Myocyte (in vitro differentiated cells): ENCODE measurements at places on chromosomes 12 and 14. TPM values are rescaled to one million over a fixed set of nuclear protein-coding genes. Genes with fewer than 3 reads are reported as not detected.

DNA sequence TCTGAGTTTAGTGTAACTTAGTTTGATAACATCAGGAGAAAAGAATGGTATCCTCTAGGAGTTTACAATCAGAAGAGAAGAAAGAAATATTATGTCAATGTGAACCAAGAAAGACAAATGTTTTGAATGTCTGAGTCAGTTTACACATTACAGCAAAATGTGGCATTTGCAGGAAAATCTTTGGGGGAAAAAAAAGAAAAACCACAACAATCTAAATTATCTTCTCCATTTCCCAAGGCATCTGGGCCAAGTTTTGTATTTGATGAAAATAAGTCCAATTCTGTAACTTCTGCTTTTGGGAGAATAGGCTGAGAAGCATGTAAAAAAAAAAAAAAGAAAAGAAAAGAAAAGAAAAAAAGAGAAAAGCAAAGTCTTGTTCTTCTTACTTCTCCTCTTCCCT lies 58.8 kb upstream of the FLRT2 start:
- peak; percentile 65 for DNase-seq

DNA sequence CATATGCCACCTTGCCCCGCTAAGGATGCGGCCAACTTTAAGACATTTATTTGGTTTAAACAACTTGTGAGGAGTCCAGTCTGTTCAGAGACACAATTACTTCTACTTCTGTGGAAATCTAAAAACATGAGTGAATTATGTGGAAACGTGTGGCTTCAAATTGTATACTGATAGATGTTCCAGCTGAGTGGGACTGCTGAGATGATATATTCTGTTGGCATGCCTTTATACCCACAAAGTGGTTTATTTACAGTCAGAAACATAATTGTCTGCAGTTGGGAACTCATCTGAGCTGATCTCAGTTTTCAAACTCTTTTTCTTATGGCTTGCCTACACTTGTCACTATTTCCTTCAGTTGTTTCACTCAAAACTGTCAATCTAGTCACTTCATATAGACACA lies 67.8 kb downstream of the FLRT2 start:
- no peak for DNase-seq

DNA sequence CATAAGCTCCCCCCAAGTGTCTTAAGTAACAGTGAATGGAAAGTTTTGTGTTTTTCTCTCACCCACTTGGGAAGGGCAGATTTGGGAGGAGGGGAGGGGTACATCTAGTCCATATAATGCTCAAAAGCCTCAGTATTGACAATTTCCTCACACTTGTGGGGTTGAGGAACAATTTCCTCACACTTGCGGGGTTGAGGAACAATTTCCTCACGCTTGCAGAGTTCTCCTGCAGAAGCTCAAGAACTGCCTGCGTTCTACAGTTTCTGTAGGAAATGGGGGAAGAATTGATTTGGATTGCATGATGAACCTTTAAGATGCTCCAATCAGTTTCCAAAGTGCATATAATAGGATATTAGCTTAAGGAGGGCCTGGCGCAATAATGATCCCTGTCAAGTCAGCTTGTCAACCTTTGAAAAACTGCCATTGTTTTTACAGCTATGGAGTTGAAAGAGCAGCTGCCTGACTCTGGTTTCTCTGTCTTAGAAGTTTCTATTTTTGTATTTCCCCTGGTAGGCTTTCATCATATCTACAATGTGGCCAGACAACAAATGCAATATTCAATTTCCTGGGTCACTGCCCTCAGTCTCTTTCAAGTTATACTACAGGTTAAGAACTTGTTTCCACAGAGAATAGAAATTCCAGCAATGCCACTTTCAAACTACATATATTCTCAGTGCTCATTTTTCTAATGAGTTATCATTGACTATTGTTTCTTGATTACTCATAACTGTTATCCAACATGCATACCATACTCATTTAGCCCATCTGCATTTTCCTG lies 66.5 kb downstream of the PLEKHG7 start:
- peak; percentile 83 for DNase-seq

- DNase-seq = no peak
Observed at GRCh38 chr12:82651489-82651888, 35.2 kb upstream of the TMTC2 start.

GRCh38 chr12:114476159-114476558 lies 70.2 kb upstream of the TBX5 start:
- no peak for DNase-seq

DNA sequence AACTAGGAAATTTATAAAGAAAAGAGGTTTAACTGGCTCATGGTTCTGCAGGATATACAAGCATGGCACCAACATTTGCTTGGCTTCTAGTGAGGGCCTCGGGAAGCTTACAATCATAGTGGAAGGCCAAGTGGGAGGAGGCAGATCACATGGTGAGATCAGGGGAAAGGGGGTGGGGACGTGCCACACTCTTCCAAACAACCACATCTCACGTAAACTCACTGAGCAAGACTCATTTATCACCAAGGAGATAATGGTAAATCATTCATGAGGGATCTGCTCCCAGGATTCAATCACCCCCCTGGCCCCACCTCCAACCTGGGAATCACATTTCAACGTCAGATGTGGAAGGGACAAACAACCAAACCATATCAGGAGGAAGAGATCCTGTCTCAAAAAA lies 35.8 kb downstream of the NUMB start:
- DNase-seq = no peak

DNA sequence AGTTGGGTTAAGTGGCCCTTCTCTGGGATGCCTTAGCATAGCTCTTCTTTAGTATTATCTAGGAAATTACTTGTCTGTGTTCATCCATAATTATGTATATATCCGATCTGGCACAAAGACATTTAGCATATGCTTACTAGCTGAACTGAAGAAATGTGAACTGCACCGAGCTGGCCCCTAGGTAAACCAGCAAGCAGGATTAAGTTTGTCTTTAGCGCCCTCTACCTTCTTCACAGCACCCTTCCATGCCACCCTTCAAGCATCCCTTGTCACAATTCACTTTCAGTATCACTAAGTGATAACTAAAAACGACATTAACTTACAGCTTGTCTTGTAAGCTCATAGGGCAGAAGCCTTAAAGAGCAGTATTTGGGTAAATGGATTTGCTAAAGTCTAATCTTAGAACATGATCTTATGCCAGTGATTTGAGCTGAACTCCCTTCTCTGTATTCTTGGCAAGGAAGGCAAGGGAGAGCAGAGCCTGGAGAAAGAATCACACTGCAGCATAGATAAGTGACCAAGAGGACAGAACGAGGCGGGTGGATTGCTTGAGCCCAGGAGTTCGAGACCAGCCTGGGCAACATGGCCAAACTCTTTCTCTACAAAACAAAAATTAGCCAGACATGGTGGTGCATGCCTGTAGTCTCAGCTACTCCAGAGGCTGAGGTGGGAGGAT lies 2.6 kb upstream of the HAL start:
- DNase-seq = peak; percentile 61

DNA sequence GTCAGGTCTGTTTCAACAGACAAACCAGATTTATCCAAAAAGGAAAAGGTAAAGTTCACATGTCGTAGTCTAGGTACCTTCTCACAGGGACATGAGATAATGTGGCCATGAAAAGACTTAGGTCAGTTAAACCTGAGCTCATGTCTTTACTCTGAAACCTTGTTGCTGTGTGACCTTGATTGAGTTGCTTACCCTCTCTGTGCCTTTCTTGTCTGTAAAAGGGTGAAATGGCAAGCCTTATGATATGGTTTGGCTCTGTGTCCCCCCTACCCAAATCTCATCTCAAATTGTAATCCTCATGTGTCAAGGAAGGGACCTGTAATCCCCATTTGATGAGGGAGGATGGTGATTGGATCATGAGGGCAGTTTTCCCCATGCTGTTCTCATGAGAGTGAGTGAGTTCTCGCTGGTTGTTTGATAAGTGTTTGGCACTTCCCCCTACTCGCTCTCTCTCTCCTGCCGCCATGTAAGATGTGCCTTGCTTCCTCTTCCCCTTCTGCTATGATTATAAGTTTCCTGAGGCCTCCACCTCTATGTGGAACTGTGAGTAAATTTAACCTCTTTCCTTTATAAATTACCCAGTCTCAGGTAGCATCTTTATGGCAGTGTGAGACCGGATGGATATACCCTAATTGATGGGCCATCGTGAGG lies 299.8 kb downstream of the ADGRD1 start:
- no peak for DNase-seq

DNA sequence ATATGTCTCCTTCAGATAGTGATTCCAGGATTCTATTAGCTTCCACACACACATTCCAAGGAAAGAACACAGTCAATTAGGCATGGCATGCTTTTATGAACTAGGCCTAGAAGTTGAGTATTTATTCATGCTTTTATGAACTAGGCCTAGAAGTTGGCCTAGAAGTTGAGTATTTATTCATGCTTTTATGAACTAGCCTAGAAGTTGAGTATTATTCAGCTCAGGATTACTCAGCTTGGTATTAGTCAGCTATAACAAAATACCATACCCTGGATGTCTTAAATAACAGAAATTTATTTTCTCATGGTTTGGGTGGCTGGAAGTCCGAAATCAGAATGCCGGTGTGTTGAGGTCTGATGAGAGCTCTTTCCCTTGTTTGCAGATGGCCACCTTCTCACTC lies 442.7 kb upstream of the FLRT2 start:
- no peak for DNase-seq

- DNase-seq = no peak
Observed at GRCh38 chr12:109783135-109783964, 49.8 kb downstream of the TRPV4 start.

- peak; percentile 66 for DNase-seq
Observed at GRCh38 chr12:51118706-51119105, 35.3 kb upstream of the CSRNP2 start.

DNA sequence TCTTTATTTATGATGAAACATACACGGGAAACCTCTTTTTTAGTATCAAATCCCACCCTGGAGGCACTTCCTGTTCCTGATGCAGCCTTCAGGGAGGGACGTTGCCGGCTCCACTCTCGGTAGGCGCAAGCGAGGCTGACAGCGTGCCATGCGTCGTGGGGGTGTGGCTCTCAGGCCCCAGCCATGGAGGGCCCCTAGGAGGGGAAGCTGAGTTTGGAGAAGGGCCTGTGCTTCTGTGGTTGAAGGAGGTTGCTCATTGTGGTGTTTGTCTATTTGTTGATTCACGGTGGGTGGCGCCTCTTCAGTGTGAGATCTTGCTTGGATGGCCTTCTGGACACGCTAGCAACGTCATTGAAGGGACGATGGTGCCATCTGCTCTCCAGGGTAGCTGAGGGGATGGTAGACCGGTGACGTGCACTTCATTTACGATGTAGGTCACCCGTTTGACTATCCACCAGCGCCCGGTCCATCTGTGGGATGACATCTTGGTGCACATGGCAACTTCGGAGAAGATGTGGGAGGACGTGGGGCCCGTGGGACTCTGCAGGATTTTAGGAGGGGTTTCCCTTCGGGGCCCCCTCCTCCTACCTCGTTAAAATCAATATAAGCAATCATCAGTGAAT lies 126.3 kb upstream of the RTL1 start:
- no peak for DNase-seq

GRCh38 chr14:33717866-33718265 lies 233.0 kb downstream of the EGLN3 start:
- no peak for DNase-seq

DNA sequence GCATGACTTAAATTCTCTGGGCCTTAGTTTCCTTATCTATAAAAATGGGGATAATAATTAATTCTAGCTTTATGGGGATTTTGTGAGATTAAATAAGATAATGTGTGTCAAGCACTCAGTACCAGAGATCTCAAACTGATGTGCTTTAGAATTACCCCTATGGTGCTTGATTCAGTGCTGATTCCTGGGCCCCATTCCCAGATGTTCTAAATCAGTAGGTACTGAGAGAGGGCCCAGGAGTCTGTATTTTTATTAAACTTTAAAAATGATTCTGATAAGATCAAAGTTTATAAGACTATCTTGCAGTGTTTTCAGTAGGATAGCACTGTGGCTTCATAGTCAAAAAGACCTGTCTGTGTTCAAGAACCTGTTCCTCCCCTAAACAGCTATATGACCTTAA lies 89.1 kb upstream of the RIC8B start:
- DNase-seq = no peak

- DNase-seq = no peak
Observed at GRCh38 chr12:49939707-49940106, 10.8 kb upstream of the AQP2 start.

- DNase-seq = no peak
Observed at GRCh38 chr14:74391479-74391878, 34.5 kb downstream of the SYNDIG1L start.

DNA sequence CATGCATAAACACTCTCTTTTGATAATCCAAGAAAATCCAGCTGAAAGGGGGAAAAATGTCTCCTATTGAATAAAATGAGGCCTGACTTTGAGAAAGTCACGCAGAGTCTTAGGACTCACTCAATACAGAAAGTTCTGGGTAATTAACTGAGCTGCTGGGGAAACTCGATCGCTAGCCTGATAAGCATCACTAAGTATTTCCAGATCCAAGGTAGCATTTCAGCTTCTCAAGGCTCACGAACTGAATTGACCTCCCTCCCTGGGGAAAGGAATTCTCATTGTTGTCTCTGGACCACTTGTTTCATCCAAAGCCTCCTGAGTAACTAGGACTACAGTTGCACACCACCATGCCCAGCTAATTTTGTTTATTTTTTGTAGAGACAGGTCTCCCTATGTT lies 13.8 kb upstream of the ANAPC5 start:
- DNase-seq = no peak

GRCh38 chr14:21268617-21269251 lies 508 bp downstream of the HNRNPC start:
- peak; percentile 61 for DNase-seq

DNA sequence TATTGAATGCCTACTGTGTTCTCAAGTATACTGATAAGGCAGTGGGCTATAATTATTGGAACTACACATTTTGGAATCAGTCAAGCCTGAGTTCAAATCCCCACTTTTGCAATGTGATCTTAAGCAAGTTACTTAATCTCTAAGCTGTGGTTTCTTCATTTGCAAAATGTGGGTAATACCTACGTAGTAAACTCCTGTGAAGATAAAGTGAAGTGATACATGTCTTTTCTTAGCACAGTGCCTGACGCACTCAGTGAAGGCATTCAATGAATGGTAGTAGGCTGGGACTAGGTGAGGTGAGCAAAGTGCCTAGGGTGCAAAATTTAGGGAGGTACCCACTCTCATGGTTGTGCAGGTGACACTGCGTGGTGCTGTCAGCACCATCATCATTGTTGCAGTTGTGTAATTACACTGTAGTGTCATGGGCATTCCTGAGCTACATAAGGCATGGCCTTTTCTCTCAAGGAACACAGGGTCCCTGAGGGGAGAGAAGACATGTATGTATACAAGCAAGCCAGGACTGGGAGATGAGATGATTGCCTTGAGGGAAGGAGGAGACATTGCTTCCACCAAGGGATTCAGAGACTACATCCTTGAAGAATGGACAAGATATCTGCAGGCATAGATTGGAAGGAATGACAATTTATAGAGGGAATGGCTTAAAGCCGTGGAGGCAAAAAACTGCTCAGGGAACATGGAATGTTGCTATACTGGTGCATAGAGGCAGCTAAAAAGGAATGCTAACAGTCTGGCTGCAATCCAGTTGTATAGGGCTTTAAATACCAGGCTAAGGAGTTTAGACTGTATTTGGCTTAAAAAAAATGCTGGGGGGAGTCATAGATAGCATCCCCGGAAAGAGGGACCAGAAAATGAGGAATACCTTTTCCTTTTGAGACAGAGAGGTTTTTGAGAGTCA lies 129.2 kb upstream of the ARHGAP5 start:
- DNase-seq = no peak

GRCh38 chr12:131091976-131092691 lies 138.4 kb downstream of the ADGRD1 start:
- no peak for DNase-seq

The TEP1 gene
- total RNA-seq = 17.1 and 21.8 TPM in 2 replicates

The SCN8A gene
- total RNA-seq = 7.4 and 13.7 TPM in 2 replicates

The IFT81 gene
- total RNA-seq = 11.5 and 17.7 TPM in 2 replicates

The P3H3 gene
- 21.4 and 25.6 TPM in 2 replicates for total RNA-seq

The KRT86 gene
- total RNA-seq = 5.2 and 20.9 TPM in 2 replicates

The OSBPL8 gene
- 58.1 and 65.4 TPM in 2 replicates for total RNA-seq

The TAS2R43 gene
- total RNA-seq = 0.48 TPM in 1 of 2 replicates, not detected in the other
